ENCODE measurements at places on chromosomes 7 and 10.

DNA sequence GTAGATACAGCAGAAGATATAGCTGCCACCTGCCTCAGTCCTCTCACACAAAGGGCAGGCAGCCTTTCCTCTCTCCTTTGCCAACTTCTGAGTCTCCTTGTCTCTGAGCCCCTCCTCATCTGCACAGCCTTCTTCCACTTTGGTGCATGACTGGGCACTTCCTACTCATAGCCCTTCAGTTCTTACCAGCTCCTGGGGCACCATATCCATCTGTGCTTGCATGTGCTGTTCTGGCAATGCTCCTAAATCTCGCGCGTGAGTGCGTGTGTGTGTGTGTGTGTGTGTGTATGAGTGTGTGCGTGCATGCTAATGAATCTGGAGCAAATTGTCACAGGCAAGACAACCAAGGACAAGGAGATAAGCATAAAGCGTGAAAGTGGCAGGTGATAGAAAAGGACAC lies 1271.6 kb upstream of the SORCS1 start:
- no peak for DNase-seq

GRCh38 chr7:144784943-144785342 lies 50.9 kb downstream of the TPK1 start:
- DNase-seq, result no peak

DNA sequence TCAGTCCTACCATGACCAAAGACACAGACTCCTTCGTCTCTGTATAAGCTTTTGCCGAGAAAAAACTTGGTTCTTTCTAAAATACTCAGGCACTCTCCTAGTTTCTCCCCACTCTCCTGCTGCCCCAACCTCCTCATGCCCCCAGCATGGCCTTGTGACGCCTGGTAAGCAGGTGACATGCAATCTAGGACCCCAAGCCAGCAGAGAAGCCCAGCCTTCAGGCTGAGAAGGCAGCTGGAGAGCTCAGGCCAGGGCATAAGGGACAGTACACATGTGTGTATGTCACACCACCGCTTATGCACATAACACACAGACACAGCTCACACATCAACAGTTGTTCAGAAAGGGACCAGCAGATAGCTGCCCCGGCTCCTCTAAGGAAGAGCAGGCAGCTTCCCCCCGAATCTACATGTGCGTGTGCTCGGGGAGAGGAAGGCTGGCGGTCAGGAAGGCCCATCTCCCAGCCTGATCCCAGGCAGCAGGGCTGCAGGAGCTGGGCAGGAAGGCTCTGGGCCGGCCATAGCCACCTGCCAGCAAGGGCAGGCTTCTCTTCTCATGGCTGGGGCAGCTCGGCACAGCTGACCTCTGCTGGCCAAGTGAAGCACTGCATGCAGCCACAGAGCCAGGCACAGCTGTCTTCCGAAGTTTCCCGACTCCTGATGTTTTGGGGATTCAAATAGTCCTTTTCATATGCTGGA lies 8.5 kb downstream of the DDX56 start:
- peak; percentile 70 for DNase-seq

- no peak for DNase-seq
Measured at GRCh38 chr7:41063116-41063515, 639.8 kb downstream of the INHBA start.

DNA sequence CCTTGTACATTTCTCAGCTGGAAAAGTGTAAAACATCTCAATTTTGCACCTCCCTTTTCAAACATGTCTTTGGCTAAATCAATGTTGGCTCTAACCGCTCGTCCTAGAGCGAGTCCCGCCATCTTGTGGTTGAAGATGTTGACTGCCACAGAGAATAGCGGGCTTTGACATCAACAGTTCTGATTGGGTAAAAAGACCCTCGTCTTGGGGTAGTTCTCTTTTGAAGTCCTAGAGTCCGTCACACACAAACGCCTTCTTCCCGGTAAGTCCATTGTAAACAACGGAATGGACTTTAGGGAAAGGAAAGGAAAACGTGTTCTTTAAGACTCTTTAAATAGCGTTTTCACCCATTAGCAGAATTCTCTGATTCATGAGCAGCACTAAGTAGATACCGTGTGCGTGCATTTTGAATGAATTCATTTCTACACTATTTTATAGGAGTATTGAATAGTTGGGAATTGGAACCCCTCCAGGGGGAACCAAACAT lies 452 bp upstream of the RPP30 start:
- DNase-seq, result peak; percentile 70

DNA sequence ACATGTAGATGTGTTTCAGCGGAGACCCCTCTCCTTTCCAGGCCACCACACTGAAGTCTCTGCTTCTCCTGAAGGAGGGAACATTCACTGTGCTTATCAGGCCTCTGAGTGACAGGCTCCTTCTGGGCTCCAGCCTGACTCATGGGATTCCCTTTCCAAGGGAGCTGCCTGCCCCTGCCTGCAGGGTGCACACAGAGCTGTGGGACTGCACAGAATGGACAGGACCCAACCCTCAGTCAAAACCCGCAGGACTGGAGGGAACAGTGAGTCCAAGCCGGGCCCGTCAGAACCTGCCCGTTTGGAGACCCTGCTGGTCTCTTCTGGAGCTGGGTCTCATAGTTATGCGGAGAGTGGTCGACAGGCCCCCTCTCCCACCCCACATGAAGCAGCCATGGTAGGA lies 32.6 kb downstream of the PLAC9 start:
- DNase-seq, result no peak

DNA sequence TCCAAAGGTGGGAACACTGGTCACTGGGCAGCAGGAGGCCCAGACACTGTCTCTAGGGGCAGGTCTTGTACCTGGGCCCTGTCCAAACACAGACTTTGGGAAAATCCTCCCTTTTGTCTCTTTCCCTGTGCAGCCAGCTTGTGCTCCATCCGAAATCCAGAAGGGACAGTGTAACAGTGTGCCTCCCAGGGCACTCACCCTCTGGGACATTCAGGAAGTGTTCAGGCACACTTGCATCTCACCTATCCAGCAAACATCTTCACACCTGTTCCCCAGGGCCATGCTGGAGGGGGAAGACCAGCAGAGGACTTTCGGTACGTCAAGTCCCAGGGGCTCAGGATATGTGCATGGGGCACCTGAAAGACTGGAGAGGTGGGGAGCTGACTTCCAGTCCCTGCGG lies 38.9 kb downstream of the TNS3 start:
- no peak for DNase-seq

DNA sequence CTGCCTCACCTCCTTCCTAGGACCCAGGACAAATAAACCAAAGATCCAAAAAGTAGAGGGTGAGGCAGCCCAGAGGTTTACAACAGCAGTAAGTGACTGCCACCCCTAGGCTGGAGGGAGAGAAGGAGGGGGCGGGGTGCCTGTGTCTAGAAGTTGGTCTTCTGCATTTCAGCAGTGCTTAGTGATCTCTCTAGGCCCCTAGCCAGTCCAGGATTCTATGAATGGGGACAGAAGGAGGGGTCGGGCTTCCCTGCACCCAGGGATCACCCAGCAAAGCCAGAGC lies 62.8 kb upstream of the KDM7A start:
- peak; percentile 41 for DNase-seq

DNA sequence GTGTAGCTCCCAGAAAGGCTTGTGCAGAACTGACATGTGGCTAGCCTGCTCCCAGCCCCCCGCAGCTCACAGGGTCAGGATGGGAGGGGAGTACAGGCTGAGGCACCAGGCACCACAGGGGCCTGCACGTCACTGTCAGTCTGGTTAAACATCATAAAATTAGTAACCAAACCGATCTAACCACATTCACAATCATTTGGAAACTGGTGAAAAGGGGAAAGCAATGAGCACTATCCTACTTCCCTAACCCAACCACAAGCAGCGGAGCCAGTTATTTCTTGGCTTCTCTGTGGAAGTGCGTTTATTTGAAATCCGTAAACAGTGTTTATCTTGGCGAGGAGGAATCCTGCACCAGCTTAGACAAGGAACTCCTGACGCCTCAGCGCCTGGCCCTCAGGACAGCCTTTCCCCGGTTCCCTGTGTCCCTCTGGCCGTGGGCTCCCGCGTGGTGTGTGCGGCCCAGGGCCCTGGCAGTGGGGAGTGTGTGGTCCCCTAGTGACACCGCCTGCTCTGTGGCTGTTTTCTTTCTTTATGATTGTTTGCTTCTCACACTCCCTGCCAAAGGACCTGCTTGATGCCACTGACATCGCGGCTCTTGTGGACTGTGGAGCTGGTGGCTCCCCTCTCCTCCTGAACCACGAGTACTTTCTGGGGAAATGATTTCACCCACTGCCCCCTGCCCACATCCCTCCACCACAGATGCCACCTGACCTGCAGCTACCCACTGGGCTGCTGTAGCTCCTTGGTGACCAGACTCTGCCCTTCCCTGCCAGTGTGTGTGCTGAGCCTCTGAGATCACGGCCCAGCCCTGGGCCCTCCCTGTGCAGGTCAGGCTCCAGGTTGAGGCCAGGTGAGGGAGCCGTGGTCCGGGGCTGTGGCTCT lies 38.0 kb downstream of the INPP5A start:
- peak; percentile 74 for DNase-seq

DNA sequence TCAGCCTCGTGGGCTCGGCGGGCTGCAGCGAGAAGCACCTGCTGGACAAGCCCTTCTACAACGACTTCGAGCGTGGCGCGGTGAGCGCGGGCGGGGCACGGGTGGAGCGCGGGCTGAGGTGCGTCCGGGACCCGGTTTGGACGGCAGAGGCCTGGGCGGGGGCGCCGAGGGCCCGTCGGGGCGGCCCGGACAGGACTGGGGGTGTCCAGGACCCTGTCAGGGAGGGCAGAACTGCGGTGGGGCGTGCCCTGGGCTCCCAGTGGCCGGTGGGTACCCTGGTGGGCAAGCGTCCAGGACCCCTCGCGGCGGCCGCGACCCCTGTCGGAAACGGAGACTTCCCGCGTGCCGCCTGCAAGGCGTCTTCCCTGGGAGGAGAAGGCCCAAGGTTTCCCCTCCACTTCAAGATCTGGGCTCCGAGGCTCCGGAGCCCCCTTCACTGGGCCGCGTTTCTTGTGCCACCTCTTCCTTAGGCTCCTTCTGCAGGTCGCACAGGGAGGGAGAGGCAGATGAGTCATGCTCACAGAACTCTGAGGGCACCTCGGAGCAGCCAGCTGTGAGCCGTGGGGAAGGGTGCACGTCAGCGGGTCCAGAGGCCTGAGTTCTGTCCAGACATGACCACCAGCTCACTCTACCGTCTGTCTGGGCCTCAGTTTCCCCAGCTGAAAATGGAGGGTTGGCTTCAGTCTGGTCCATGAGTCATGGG lies 485 bp downstream of the ALOX5 start:
- peak; percentile 26 for DNase-seq

- peak; percentile 88 for DNase-seq
Measured at GRCh38 chr7:2138146-2138765, 94.5 kb downstream of the MAD1L1 start.

GRCh38 chr7:36884910-36885309 lies 160.6 kb upstream of the AOAH start:
- no peak for DNase-seq

DNA sequence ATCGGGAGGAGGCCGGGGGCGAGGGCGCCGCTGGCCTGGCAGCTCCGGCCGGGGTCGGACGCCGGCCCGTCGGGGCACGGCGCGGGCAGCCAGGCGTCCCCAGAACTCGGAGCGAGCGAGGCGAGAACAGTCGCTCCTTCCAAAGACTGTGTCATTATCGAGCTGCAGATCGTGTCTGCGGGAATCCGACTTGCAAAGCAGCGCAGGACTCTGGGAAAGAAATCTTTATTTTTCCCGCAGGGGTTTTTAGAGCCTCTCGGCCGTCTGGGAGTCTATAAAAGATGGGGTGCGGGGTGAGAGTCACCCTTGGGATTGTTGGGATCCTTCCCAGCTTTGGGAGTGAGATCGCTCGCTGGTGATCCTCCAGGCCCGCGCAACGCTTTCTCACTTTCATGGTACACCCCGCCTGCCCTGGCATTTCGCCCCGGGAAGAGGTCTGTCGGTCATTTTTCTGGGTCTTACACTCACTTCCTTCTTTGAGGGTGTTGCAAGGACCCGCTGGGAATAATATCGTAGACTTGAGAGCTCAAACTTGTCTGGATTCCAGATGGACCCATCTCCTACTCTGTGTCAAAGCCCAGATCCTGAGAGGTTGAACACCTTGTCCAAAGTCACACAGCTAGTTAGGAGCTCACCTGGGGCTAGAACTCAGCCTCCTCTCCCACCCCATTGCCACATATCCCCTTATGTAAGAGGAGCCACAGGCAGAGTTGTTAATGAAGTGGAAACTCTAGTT lies 1.0 kb downstream of the UBTD1 start:
- DNase-seq, result no peak

- no peak for DNase-seq
Measured at GRCh38 chr7:101166909-101167644, 1.7 kb upstream of the VGF start.

DNA sequence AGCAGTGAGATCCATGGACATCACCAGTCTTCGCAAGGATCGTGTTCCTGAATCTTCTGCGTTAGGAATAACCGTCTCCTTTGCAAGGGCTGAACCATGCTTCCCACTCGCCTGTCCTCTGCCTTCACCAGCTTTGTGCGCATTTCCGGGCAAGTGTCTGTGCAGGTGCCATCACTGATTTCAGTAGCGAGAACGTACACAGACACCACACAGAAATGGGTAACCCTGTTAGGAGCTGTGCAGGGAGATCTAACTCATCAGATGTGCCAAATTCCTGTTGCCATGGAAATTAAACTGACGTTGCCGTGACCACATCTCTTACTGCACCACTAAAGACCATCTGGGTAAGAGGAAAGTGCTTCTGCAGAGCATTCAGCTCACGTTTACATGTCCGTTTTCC lies 146.3 kb downstream of the DIP2C start:
- no peak for DNase-seq

DNA sequence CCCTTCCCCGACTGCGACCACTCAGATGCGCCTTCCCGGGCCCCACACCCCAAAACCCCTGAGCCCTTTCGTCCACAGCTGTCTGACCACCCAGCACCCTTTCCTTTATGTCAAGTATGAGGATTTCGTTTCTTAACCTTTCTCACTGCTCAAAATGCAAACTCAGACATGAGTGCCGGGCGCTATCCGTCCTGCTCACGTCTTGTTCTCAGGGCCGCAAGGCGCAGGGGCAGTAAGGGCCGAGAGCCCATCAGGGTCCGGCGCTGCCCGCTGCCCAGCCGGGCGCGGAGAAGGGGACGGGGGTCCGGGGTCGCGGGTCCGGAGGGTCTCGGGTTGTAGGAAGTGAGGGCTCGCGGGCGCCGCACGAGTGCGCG lies 670 bp upstream of the RBM33 start:
- DNase-seq, result no peak

DNA sequence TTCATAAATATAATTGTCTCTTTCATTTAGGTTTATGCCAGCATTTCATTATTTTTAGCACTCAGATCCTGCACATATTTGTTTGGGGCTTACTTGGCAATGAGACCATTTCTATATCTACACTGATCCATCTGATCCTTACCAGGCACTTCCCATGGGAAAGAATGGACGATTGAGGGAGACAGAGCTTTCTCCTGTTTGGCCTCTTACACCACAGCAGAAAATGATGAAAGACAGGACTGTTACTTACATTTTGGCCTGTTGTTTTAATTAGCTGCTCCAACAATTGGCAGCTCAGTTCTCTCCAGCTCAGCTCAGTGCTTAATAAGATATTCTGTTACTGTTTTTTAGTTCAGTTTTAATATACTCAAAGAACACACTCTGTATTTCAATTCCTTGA lies 77.6 kb upstream of the RSU1 start:
- no peak for DNase-seq

Data from activated CD8-positive, alpha-beta T cell treated with anti-CD3 and anti-CD28 coated beads for 36 hours (primary cell).